Upper lobe of right lung (tissue), 1 donor: ENCODE measurements at places on chromosomes 16 and 17. TPM values are rescaled to one million over a fixed set of nuclear protein-coding genes. Genes with fewer than 3 reads are reported as not detected.

ABCC11 gene
- total RNA-seq, result not detected

CCDC200 gene
- total RNA-seq, result not detected

- no peaks in the 10 kb centered on the region for H3K36me3 ChIP-seq
- peaks cover 7% of the 10 kb centered on the region for H3K4me1 ChIP-seq
- no peak for DNase-seq
- H3K27ac ChIP-seq, result no peak overlapping the region
- peaks cover 32% of the 10 kb centered on the region for H3K27me3 ChIP-seq
Observed at GRCh38 chr17:79740413-79740812, 9.7 kb downstream of the ENPP7 start.

DNA sequence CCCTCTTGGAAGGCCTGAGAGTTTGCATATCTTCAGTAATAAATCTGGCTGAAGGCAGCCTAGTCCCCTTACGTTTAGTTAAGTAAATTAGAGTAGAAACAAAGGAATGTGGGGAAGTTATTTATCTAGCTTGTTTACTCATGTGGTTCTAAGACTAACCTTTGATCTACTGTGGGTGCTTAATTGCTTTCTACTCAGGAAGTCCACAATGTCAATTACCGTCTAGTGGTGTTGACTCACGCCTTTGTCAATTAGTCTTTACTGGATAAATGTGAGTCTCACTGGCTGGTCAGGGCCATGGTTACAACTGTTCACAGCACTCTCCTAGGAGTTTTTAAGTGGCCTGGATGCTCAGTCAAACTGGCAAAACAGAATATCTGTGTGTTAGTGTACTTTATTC, 2338.4 kb downstream of the TP53TG3F start:
- no peaks in the 10 kb centered on the region for H3K27me3 ChIP-seq
- H3K4me3 ChIP-seq, result no peak overlapping the region
- no peaks in the 10 kb centered on the region for H3K36me3 ChIP-seq
- H3K27ac ChIP-seq, result no peak overlapping the region

DNA sequence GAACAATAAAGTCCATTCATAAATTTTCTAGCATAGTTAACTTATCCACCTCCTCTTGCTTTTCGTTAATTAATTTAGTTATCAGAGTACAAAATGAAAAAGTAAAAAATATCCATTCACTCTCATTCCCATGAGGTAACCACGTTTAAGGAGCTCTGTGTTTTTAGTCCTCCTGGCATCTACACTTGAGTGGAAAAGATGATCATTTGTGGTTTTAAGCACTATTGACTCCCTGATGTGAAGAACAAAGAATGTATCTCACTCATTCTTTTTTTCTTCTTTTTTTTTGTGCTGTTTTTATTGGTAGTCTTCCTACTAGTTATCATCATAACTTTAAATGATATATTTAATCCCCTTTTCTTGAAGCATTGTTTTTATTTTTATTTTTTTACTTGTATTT, 26.1 kb downstream of the QPRT start:
- H3K27ac ChIP-seq, result no peak overlapping the region
- H3K4me3 ChIP-seq, result no peak overlapping the region
- DNase-seq, result no peak
- no peaks in the 10 kb centered on the region for H3K36me3 ChIP-seq

GRCh38 chr17:42399121-42399520, 10.9 kb upstream of the STAT3 start:
- peaks cover 19% of the 10 kb centered on the region for H3K36me3 ChIP-seq
- H3K27me3 ChIP-seq, result no peaks in the 10 kb centered on the region
- no peak overlapping the region for H3K27ac ChIP-seq
- peaks cover 6% of the 10 kb centered on the region for H3K4me1 ChIP-seq
- no peak for DNase-seq
- H3K4me3 ChIP-seq, result no peak overlapping the region

GRCh38 chr16:50067290-50067853, 1.6 kb downstream of the HEATR3 start:
- peaks cover 25% of the 10 kb centered on the region for H3K4me1 ChIP-seq
- no peak for DNase-seq
- peaks cover 26% of the 10 kb centered on the region for H3K36me3 ChIP-seq
- peak overlapping the region; percentile 82 for H3K4me3 ChIP-seq
- no peaks in the 10 kb centered on the region for H3K27me3 ChIP-seq
